Activated naive CD4-positive, alpha-beta T cell treated with anti-CD3 and anti-CD28 coated beads, Interleukin-2, amount 50 U/mL, for 72 hours (primary cell): ENCODE measurements at places on chromosomes 4 and X. TPM values are rescaled to one million over a fixed set of nuclear protein-coding genes. Genes with fewer than 3 reads are reported as not detected.

Gene ZXDB
- 4.1 TPM for total RNA-seq

Gene MRFAP1L1
- total RNA-seq, result 23.1 TPM

Gene CASK
- total RNA-seq, result 18.4 TPM

GRCh38 chrX:23784470-23785331 lies 1.7 kb downstream of the SAT1 start:
- DNase-seq, result no peak

DNA sequence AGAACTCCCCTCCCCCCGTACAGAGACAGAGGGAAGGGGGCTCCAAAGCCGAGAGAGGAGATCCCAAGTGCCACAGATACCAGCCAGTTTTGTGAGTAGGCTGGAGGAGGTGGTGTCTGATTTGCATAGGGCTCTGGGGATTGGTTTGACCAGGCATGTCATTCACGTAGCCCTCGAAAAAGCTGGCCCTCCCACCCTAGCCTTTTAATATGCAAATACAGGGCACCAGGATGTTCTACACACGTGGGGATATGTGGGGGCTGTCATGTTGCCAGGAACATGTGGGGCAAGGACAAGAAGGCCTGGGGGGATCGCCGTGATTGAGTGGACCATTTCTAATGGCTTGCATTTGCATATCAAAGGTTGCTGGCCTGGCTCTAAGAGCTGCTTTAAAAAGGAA lies 272.9 kb downstream of the PPP1R2C start:
- DNase-seq, result no peak

- no peak for DNase-seq
Observed at GRCh38 chr4:1396806-1397455, 9.3 kb downstream of the NKX1-1 start.

GRCh38 chr4:18012134-18012806 lies 9.3 kb downstream of the LCORL start:
- no peak for DNase-seq

DNA sequence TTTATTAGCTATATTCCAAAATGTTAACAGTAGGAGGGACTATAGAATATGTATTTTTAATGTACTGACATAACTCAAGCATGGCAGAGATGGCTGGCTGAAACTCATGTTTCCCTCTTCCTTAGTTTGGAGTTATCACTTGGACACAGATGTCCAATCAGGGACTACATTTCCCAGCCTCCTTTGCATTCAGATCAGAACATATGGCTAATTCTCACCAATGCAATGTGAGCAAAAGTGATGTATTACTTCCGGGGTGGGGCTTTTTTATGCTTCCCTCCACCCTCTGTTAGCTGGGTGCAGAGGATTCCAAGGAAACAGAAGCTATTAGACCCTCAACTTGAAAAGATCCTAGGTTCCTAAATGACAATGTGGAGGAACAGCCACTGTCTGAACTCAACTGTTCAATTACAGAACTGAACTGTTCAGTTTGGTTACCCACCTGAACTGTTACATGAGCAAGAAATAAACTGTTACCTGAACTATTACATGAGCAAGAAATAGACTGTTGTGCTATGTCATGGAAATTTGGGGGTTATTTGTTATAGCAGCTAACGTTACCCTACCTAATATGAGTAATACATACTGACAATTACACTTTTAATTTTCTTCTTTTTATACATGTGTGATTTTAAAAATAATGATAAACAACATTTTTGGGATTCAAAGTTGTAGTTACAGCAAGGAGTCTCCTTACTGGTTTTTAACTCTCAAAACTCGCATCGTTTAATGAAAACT lies 29.6 kb upstream of the ERVMER34-1 start:
- no peak for DNase-seq

- DNase-seq, result no peak
Observed at GRCh38 chr4:75997946-75998345, 7.2 kb upstream of the SDAD1 start.

GRCh38 chrX:107565931-107566603 lies 62.2 kb upstream of the PRPS1 start:
- no peak for DNase-seq

DNA sequence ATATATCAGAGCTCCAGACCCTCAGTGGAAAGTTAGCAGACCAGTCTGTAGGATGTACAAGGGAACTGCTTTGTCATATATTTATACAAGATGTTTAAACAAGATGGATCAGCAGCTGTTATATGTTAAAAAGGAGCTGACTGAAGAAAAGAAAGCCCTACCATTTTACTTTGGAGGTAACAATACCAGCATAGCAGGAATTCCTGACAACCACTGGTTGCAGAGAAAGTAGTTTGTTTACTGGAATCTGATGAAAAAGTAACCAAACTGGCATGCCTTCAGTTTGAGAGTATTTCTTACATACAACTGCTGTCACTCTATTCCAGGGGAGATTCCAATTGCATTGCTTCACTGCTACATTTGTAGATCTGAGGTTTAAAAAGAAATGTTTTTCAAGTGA lies 49.5 kb upstream of the GABRQ start:
- DNase-seq, result no peak

- DNase-seq, result no peak
Observed at GRCh38 chr4:110501826-110502225, 25.9 kb downstream of the ENPEP start.

DNA sequence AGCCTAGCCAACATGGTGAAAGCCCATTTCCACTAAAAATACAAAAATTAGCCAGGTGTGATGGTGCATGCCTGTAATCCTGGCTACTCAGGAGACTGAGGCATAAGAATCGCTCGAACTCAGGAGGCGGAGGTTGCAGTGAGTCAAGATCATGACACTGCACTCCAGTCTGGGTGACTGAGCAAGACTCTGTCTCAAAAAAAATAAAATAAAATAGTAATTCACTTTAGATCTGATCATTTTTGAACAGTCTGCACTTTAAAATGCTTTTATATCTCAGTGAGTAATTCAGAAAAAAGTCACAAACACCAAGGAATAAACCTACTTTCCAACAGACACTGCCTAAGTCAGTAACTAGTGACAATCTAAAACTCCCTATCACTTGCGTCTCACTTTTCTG lies 25.6 kb upstream of the CORIN start:
- DNase-seq, result no peak

DNA sequence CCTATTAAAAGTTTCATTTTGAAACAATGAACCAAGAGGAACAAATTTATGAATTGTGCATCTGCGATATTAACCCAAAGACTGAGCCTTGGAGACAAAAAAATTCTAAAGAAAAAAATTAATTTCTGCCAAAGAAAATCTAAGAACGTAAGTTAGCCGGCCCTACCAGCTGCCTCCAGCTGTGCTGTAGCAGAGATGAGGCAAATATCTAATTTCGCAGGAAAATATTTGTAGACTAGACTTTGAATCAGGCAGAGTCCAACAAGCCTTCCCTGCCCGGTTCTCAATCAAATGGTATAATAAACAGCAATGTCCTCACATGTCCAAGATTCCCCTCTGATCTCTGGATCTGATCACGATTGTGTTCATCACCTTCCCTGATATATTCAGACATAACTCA lies 21.2 kb upstream of the SMIM20 start:
- DNase-seq, result no peak

GRCh38 chr4:66273110-66273509 lies 602.8 kb upstream of the EPHA5 start:
- DNase-seq, result no peak

DNA sequence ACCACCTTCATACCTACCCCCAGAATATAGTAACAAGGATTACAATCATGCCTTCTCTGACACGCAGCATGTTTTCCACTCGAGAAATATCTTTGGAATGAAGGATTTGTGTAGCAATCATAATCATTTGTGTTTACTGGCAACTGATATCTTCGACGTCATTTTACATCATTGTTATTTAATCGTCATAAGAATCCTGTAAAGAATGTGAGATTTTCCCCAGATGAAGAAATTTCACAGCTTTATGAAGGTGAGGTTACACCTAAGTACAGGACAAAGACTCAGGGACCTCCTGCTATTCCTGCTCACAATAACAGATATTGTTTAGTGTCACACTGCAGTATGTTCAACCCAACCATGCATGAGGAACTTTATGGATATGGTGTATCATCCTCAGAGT lies 198.2 kb upstream of the LDB2 start:
- DNase-seq, result no peak

DNA sequence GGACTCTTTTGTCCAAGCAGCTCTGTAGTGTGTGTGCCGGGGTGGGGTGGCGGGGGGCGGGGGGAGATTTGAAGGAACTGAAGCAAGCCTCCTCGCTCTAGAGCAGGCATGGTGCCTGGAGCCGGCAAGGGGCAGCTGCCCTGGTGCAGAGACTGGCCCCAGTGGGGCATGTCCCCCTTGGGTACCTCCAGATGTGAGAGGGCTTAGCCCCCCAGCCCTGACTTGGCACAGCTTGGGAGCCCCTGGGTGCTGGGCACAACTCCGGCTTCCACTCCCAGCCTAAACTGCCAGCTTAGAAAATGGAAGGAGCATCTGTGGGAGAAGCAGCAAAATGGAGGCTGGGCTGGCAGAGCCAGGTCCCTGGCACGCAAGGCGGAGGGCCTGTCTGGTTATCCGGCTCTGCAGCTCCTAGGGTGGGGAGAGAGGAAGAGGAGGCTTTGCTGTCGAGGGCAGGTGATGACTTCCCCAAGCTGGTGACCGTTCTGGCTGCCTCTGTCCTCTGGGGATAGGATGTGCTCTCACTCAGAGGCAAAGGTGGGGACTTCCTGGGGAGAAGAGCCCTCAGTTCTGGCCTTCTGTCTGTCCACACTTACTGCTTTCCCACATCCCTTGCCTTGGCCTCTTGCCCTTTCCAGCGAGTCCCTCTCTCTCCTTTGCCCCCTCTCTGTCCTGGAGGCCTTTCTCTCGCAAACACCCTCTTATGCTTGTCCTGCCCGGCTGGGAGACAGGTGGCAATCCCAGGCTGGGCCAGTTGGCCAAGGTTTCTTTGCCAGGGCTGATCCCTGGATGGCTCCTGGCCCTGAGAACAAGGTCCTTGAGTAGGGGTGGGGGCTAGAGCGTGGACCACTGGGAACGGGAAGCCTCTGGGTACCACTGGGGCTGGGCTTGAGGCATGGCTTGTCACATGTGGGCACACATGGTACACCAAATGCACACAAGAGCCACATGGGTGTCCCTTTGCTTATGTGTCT lies 2.0 kb downstream of the DLG3 start:
- DNase-seq, result no peak

GRCh38 chrX:19661961-19662360 lies 146.7 kb upstream of the MAP3K15 start:
- DNase-seq, result no peak

- DNase-seq, result no peak
Observed at GRCh38 chr4:20318909-20319277, 67.2 kb downstream of the SLIT2 start.

DNA sequence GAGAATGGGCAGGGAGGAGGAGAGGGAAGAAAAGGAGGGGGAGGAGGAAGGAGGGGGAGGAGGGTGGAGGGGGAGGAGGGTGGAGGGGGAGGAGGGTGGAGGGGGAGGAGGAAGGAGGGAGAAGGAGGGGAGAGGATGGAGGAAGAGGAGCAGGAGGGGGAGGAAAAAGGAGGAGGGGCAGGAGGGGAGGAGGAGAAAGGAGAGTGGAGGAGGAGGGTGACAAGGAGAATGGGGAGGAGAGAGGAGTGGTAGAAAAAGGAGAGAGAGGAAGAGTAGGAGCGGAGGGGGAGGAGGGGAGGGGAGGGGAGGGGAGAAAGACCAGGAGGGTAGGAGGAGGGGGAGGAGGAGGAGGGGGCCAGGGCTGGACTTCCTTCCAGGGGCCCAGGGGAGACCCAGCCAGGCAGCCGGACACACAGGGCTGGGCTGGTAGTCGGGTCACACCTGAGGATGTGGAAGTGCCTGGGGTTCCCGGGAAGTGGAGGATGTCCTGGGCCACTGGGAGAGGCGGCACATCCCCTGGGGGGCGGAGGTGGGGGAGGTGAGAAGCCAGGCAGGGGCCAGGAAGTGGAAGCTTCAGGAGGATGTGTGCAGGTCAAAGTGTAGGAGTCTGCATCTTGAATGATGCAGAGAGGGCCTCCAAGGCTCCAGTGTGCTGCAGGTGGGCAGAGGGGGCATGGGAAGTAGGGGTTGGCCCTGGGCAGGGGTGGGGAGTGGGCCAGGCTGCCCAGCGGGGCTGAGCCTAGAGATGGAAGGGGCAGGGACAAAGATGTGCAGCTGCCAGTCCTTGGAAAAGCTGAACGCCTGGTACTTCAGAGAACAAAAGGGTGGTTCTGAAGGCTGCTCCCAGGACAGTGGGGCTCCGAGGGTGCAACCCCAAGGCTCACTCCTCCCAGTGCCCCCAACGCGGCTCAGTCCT lies 18.8 kb downstream of the IL3RA start:
- DNase-seq, result no peak

GRCh38 chrX:153643431-153644351 lies 3.3 kb upstream of the DUSP9 start:
- no peak for DNase-seq

DNA sequence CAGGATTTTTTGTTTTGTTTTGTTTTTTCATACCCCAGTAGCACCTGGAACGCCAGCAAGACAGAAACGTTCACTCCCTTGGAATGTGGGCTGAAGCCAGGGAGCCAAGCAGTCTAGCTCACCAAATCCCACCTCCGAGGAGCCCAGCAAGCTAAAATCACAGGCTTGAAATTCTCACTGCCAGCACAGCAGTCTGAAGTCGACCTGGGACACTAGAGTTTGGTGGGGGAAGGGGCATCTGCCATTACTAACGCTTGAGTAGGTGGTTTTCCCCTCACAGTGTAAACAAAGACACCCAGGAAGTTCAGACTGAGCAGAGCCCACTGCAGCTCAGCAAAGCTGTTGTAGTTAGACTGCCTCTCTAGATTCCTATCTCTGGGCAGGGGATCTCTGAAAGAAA lies 99.6 kb upstream of the FGF16 start:
- no peak for DNase-seq

DNA sequence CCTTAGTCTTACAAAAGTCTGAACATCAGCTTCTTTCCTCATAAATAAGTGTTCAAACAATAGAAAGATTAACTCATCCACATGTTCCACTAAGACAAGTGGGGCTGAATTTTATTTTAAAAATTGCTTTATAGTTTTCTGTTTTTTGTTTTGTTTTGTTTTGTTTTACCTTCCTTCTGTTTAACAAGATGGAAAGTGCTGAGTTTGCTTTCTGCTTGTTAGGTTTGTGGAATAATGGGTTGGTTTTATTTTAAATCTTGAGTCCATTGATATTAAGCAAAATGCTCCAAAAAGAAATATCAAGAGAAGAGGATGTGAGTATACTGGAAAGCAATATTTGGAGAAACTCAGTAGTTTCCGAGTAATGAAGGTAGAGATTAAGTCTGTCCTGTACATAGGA lies 458.7 kb downstream of the FAT4 start:
- no peak for DNase-seq

GRCh38 chrX:51496501-51497291 lies at the start of gene NUDT11:
Gene NUDT11, minus strand, starts transcription at chrX:51496592. Its CDS starts 148 bp downstream, at chrX:51496444.
- DNase-seq, result peak; percentile 54

DNA sequence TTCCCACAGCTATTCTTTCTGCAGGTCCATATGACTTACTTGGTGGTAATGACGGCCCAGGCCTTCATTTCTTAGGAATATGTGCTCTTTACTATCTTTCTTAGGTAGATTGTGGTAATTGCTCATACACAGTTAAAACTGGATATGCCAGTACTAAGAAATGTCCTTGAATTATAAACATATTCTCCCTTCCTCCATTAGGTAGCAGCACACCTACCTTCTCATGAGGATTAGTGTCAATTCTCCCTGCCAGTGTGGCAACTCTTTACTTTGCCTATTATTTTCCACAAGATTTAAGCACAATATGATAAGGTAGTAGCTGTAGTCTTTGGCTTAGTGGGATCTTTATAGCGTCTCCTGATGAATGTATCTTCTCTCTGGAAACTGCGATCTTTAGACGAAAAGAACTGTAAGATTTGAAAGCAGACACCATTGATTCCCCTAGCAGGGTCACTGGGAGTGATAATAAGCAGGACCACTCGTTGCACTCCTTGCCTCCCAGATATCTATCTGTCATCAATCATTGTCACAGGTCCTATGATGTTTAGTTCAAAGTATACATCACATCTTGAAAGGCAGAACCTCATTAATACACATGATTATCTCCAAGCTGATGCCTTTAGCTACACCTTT lies 1240.7 kb downstream of the C4orf33 start:
- no peak for DNase-seq
